NCI-H446 (cell line): ENCODE measurements at places on chromosomes 2 and 18.
A peak's percentile ranks its signal among the peaks of the same experiment; 100 is the strongest.

- no peak for DNase-seq
These were observed 1534.4 kb downstream of the LRP1B start for GRCh38 chr2:140596447-140596846.

- DNase-seq = no peak
These were observed 70.6 kb downstream of the GORASP2 start for GRCh38 chr2:170999654-171000053.

DNA sequence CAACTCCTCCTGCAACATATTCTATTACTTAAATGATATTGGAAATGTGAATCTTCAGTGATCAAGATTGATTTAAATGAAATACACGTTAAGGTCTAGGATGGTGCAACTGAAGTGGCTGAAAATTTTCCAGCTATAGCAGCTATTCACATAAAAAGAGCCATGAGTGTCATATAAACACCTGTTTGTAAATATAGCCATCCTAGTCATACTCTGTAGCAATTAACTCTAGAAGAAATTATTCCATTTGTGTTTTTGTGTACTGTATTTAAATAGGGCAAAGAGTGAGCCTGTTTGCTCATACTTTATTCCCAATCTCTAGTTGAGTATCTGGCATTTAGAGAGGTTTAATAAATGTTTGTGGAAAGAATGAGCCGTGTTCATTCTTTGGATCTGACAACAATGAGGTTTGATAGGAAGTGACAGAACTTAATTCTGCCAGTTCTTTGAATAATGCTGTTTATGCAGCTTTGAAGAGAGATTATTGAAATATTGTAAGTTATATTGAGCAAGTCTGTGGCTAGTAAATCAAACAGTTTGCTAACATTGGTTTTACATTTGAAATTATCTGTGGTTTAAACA, 49.7 kb downstream of the BABAM2 start:
- DNase-seq = no peak

- DNase-seq = no peak
These were observed 1110.5 kb downstream of the LRP1B start for GRCh38 chr2:141020346-141020745.

GRCh38 chr2:162166745-162167144, 14.7 kb upstream of the GCG start:
- DNase-seq = no peak

DNA sequence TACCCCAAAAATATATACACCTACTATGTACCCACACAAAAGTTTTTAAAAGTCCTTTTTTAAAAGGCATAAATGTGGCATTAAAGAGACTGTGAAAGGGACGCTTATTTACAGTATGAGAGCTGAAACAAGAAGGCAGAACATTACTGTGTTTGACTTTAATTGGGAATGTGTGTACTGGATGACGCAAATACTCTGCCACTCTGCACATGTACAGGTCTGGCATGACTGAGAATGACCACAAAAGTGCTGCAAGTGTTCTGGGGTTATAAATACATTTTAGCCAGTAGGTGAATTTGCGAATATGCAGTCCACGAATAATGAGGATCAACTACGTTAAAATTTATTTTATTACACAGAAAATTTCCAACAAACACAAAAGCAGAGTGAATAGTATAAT, 11.4 kb downstream of the DARS1 start:
- DNase-seq = no peak

- DNase-seq = no peak
These were observed 58.8 kb upstream of the FZD5 start for GRCh38 chr2:207828361-207829057.

GRCh38 chr2:32135409-32135808, 30.3 kb upstream of the SLC30A6 start:
- peak; percentile 24 for DNase-seq

DNA sequence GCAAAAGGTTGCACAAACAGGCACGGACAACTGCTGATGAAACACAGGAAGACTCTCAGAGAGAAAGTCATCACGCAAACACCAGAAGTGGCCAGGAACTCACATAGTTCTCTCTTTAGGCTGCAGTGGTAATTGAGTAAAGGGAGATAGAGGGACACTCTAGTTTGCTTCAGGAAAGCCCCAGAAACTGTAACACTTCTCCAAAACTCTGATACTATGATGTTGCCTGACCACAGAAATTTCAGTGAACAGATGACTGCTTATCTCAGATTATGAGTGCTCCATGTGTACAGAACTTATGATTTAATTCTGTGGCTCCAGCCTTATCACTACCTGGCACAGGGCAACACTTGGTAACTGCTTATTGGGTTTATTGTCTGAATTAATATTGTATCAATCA, 311.5 kb upstream of the GYPC start:
- DNase-seq = no peak

- no peak for DNase-seq
These were observed 147.8 kb downstream of the PMAIP1 start for GRCh38 chr18:60047556-60047955.

- peak; percentile 69 for DNase-seq
These were observed 97.1 kb downstream of the COL5A2 start for GRCh38 chr2:189082376-189082975.

GRCh38 chr18:48661421-48661820, 122.6 kb downstream of the CTIF start:
- no peak for DNase-seq
